ENCODE measurements at places on chromosomes 1 and 21. TPM values are rescaled to one million over a fixed set of nuclear protein-coding genes. Genes with fewer than 3 reads are reported as not detected.

The SELP gene
- total RNA-seq, result 40.0 TPM

The FNDC5 gene
- total RNA-seq, result 8.9 TPM

The TFF2 gene
- total RNA-seq, result not detected

The KIF2C gene
- 0.53 TPM for total RNA-seq

The FMO5 gene
- 19.6 TPM for total RNA-seq

The TMEM240 gene
- total RNA-seq, result not detected

The APCS gene
- not detected for total RNA-seq

The SIM2 gene
- total RNA-seq, result not detected

The SLC44A3 gene
- total RNA-seq, result not detected

The ITGB2 gene
- total RNA-seq, result 65.5 TPM

The ENSA gene
- 138 TPM for total RNA-seq

The SSBP3 gene
- 51.0 TPM for total RNA-seq

The FAM163A gene
- total RNA-seq, result not detected

The ANGPTL7 gene
- total RNA-seq, result 2.0 TPM

The ASCL5 gene
- total RNA-seq, result not detected

The FAM229A gene
- 12.2 TPM for total RNA-seq

GRCh38 chr21:44300262-44300959 is 558 bp downstream of the PFKL start:
- no peak for DNase-seq

- no peak for DNase-seq
Measured at GRCh38 chr1:170592591-170593111, 60.7 kb downstream of the GORAB start.

DNA sequence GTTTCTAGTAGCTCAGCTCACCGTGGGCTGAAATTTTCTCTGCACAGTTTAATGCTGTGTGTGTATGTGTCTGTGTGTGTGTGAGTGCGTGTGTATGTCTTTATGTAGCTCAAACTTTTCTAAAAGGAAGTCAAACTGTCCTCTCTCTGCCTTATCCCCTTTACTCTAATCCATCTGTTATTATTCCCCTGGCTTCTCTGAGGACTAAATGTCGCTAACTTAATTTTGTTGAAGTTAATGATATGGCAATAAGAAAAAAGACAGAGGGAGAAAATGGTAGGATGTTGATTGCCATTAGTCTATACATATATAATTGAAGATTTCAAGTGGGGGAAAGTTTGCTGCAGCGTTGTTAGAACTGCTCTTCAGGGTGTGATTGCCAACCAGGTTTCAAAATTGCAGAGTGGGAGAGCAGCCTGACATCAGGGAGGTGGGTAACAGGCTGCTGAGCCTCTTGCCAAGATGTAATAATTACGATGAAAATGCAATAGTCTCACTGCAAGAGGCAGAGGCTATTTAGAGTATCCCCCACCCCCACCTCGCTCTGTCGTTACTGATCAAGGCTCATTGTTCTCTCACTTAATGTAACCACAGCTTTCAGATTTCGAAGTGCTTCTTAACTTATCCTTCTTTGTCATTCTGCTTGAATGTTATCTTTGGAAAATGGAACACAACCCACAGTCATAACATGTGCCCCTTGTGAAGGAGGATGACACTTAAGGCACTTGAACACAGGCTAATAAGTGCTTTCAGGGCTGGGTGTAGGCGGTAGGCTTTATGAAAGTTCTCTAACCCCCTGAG is 559.0 kb upstream of the PLXNA2 start:
- DNase-seq, result no peak

- no peak for DNase-seq
Measured at GRCh38 chr1:24955161-24955560, 25.1 kb upstream of the RUNX3 start.

- no peak for DNase-seq
Measured at GRCh38 chr1:2213576-2214505, 14.3 kb upstream of the SKI start.

DNA sequence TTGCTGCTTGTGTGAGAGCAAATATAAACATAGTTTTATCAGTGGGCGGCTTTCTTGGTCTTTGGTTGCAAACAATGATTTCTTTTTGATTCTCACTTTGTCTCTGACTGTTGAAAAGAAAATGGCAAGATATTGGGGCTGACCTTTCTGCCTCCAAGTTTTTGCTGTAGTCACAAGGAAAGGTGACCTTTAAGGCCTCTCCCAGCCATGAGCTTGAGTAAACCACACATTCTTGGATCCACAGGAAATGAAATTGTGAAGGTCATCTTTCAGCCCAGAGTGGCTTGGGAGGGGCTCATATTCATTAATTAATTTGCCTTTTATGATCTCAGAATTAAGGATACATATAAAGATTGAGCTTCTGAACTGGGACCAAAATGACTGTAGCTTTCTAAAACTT is 241.6 kb downstream of the BACH1 start:
- no peak for DNase-seq

DNA sequence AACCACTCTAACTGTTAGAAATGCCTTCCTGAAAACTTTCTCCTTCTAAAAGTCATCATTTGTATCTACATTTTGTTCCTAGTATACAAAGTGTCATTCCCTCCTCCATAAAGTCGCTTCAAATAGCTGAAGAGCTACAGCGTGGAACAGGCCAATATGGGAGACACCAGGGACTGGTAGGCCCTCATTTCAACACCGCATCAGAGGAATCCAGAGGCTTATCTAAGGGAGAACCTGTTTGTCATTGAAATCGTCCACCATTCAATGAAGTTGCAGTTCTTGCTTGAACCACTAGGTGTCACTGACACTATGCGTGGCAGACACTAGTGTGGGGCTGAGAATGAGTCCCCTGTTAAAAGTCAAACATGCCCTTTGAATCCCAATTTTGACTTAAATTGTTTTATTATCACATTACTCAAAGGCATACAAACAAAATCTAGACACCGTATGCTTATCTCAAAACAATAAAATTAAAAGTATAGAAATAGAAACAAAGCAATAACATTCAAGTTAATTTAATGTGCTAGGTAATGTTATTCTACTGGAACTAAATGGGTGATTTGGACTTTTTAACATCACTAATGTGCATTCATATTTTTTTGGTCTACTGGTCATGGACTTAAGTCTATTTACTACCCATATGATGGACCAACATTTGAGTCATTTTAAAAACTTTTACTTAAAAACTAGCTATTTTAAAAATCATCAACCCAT is 182.3 kb downstream of the FCRL5 start:
- DNase-seq, result no peak

DNA sequence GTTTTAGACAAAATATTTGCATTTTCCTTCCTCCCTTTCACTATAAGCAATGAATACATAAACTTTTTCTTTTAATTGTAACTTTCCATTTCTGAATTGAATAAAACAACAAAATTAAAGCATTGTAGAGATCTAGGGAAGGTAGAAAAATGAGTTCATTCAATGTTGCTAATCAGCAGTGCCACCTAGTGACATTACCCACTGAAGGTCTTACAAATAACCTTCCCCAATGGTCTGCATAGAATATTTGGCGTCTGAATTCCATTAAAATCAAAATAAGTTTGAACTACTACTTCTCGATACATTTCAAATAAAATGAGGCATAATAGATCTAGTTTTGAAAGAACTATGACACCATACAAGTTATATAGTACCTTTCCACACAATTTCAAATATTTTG is 19.6 kb downstream of the FH start:
- DNase-seq, result no peak

DNA sequence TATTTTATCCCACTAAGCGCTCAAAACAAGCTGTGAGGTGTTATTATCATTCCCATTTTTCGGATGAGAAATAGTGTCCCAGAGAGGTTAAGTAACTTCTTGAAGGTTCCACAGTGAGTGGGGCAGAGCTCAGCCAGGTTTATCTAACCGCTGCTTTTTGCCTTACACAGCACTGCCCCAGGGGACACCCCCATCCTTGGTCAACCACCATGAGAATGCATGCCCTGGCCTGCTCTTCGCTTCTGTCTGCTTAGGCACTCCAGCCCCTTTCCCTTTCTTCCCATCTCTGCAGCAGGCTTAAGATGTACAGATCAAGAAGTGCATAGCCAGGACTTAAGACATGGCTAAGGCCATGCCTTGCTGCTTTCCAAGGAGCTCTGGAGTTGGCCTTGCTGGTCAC is 159.0 kb upstream of the CD34 start:
- DNase-seq, result no peak

GRCh38 chr1:229420224-229420623 is 13.7 kb downstream of the ACTA1 start:
- no peak for DNase-seq

- DNase-seq, result no peak
Measured at GRCh38 chr21:41048145-41048544, 119.8 kb upstream of the BACE2 start.

- no peak for DNase-seq
Measured at GRCh38 chr1:243487036-243487648, 231.3 kb downstream of the SDCCAG8 start.

DNA sequence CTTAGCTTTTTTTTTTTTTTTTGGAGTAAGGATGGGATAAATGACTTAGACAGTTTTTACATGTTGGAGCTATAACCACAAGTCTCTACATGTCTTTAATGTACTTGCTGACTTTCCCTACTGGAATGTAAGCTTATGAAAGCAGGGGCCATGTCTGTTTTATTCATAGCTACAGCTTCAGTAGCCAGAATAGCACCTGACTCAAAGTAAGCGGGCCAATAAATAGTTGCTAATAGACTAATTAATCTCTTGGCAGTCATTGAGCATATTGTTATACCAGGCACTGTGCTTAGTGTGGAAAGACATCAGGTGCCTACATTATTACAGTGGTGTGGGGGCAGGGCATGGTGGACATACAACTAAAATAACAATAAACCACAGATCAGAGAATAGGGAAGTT is 84.4 kb upstream of the HOOK1 start:
- no peak for DNase-seq

- no peak for DNase-seq
Measured at GRCh38 chr1:147201786-147202185, 23.4 kb downstream of the FMO5 start.

GRCh38 chr1:101463195-101463594 is 226.4 kb downstream of the S1PR1 start:
- DNase-seq, result no peak

- no peak for DNase-seq
Measured at GRCh38 chr1:2575801-2576663, 10.5 kb upstream of the PRXL2B start.

DNA sequence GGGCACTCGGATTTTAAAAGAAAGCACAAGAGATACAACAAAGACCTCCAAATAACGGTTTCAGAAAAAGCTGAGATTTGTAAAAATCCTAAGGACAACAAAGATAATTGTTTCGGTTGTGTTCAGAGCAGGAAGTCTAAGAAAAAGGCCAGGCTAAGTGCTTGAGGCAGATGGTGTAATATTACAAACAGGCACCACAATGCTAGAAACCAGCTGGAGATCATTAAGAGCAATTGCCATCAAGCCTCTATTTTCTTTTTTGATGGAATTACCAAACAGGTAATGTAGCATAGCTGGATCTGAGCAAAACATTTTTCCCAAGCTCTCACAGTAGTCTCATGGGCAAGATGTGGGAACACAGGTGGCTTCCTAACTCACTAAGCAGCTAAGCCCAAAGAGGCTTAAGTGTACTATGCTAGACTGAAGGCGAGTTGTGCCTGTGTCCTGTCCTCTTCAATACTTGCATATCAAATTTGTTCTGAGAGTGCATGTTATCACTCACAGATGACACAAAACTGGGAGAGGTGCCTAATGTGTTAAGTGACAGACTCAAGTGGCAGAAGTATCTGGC is 161.6 kb downstream of the GLUL start:
- no peak for DNase-seq

DNA sequence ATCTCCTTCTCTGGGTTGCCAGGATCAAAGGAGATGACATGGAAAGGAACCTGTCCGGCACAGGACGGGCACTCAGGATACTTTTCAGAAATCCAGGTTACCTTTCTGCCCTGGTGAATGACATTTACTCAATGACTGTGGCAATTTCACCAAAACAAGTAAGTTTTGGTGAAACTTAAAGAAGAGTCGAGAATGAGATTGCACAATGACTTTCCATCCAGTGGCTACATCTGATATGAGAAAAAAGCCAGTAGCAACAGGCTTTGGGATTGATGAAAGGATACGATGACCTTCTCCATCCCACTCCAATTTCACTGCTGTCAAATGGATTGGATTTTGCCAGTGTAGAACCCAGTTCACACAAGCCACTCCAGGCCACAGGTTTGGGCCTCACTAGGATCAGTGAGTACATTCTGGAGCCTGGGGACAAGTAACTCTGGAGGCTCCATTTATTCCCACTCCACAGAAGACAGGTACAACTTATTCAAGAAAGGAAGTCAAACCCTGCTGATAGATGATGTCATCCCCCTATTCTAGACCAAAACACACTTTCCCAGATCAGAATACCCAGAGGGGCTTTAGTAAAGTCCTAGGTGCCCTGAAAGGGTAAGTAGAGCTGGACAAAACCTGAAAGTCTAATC is 63.3 kb downstream of the PLPP3 start:
- DNase-seq, result no peak

- no peak for DNase-seq
Measured at GRCh38 chr21:36676039-36676950, 22.6 kb upstream of the SIM2 start.

- no peak for DNase-seq
Measured at GRCh38 chr1:204713541-204713940, 28.0 kb upstream of the LRRN2 start.

DNA sequence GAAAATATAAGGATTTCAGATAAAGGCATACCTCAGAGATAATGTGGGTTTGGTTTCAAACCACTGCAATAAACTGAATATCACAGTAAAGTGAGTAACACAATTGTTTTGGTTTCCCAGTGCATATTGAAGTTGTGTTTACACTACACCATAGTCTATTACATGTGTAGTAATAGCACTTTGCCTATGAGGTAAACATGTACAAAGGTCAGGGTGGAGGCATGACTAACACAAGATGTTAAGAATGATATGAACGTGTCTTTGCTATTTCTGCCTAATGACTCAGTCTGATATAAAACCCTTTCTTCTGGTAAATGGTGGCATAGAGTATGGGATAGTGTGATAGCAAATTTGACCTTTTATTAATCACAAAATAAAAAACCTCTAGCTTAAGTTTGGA is 621.5 kb upstream of the ADGRL2 start:
- no peak for DNase-seq

- DNase-seq, result no peak
Measured at GRCh38 chr1:18178111-18178510, 70.5 kb downstream of the IGSF21 start.
